Naive thymus-derived CD8-positive, alpha-beta T cell (primary cell): ENCODE measurements at places on chromosomes 6 and 20. TPM values are rescaled to one million over a fixed set of nuclear protein-coding genes. Genes with fewer than 3 reads are reported as not detected.
A peak's percentile ranks its signal among the peaks of the same experiment; 100 is the strongest.

VSTM2L gene
- total RNA-seq: not detected

DZANK1 gene
- total RNA-seq: 3.4 TPM

ID4 gene
- not detected for total RNA-seq

FOXA2 gene
- not detected for total RNA-seq

CTCFL gene
- total RNA-seq: not detected

PRSS35 gene
- total RNA-seq: not detected

TRIM38 gene
- 29.7 TPM for total RNA-seq

DLK2 gene
- total RNA-seq: 0.71 TPM

GRCh38 chr6:62393608-62394007 is 107.6 kb upstream of the KHDRBS2 start:
- H3K27me3 ChIP-seq: no peaks in the 10 kb centered on the region
- no peak overlapping the region for H3K27ac ChIP-seq
- H3K4me3 ChIP-seq: no peak overlapping the region
- no peak for DNase-seq

DNA sequence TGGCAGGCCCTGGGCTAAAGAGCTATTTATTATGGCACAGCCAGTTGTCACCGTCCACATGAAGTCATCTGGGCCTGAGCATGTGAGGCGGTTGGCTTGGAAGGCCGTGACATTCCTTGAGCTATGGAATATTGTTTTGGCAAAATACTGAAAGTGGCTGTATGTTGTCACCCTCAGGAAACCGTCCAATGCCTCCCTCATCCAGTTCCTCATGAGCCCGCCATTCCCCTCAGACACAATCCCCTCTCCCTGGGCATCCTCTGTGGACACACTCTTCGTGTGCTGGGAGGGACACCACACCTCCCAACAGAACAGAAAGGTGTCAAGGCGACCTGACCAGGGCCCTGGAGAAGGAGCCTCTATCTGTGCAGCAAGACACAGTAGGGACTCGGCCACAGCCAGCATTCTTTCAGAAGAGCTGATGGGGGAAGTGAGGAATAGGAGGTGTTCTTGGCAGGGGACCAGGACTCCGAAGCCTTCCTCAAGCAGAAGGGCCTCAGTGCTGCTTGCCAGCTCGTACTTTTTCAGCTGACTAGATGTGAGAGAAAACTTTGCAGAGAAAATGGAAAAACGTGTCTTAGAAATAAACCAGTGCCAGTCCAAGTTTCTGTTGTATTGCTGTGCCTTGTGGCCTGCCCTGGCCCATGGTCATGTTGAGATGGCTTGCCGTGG is 120.5 kb downstream of the SOD2 start:
- no peak overlapping the region for H3K27ac ChIP-seq
- peaks cover 13% of the 10 kb centered on the region for H3K27me3 ChIP-seq
- H3K36me3 ChIP-seq: no peaks in the 10 kb centered on the region
- H3K4me3 ChIP-seq: no peak overlapping the region
- DNase-seq: no peak
- no peaks in the 10 kb centered on the region for H3K4me1 ChIP-seq

DNA sequence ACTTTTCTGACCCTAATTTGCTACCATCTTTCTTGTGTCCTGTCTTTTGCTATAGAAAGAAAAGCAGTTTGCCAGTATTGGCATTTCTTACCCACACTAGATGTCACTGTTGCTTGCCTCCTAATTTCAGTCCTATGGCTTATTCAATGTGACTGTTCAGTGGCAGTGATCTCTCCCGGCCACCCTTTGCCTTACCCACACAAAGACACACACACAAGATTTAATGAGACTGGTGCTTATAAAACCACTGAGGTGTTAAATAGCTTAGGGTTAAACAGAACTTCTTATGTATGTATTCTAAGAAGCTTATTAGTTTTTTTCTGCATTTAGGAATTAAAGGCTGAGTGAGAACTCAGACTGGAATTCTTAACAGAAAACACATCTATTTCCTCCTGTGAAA is 233.6 kb upstream of the ASCC3 start:
- H3K4me3 ChIP-seq: no peak overlapping the region
- no peaks in the 10 kb centered on the region for H3K4me1 ChIP-seq
- no peak overlapping the region for H3K27ac ChIP-seq
- no peaks in the 10 kb centered on the region for H3K27me3 ChIP-seq
- no peak for DNase-seq

DNA sequence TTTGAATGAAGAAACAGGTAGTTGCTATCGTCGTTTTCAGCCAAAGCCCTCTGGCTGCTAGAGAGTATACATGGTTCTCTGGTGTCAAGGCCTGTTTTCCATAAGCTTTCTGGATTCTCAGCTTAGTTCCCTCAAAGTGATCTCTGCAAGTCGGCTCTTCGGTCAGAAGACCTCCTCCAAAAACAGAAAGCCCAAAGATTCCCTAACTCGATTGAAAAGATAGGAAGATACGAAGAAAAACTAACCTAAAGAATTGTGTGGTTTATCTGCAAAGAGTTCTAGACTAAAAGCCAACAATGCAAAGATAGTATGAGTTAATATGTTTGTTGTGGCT is 545 bp upstream of the ASCC3 start:
- H3K27ac ChIP-seq: peak overlapping the region; percentile 100
- no peaks in the 10 kb centered on the region for H3K36me3 ChIP-seq
- H3K4me3 ChIP-seq: peak overlapping the region; percentile 99
- no peak for DNase-seq

- peaks cover 11% of the 10 kb centered on the region for H3K36me3 ChIP-seq
- DNase-seq: no peak
- no peaks in the 10 kb centered on the region for H3K27me3 ChIP-seq
- H3K27ac ChIP-seq: no peak overlapping the region
- no peak overlapping the region for H3K4me3 ChIP-seq
- H3K4me1 ChIP-seq: no peaks in the 10 kb centered on the region
Observed at GRCh38 chr6:1821513-1822183, 211.9 kb downstream of the FOXC1 start.

- DNase-seq: no peak
- H3K4me1 ChIP-seq: no peaks in the 10 kb centered on the region
- H3K36me3 ChIP-seq: no peaks in the 10 kb centered on the region
Observed at GRCh38 chr20:19695081-19695480, 63.0 kb upstream of the RIN2 start.

DNA sequence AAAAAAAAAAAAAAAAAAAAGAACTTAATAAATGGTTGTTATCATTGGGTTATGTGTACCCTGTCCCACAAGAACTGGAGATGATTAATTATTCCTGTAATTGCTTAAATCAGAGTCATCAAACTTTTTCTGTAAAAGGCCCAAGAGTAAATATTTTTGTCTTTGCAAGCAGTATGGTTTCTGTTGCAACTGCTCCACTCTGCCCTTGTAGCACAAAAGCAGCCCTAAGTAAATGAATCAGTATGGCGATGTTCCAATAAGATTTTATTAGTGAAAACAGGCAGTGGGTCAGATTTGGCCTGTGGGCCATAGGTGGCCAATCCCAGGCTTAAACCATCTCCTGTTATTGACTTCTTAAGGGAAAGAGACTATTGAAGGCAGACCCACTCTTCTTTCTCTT is 252.7 kb downstream of the TSHZ2 start:
- H3K4me1 ChIP-seq: no peaks in the 10 kb centered on the region
- H3K4me3 ChIP-seq: no peak overlapping the region
- H3K27me3 ChIP-seq: peaks cover 19% of the 10 kb centered on the region
- H3K27ac ChIP-seq: no peak overlapping the region
- DNase-seq: no peak
- no peaks in the 10 kb centered on the region for H3K36me3 ChIP-seq

DNA sequence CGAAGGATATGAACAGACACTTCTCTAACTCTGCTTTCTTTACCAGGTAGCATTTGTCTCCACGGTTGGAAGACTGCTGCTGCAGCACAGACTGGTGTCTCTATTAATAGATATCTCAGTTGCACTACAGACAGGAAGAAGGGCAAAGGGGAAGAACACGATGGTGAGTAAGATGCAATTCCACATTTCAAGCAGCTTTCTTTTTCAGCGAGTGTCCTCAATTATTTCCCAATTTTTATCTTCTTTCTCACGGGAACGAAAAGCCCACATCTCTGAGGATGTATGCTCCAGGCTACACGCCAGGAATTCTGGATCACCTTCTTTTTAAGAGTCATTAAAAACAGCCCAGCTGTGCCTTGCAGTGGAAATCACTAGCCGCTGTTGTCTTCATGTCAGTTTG is 311.6 kb upstream of the ECI2 start:
- DNase-seq: no peak
- no peak overlapping the region for H3K4me3 ChIP-seq
- H3K27me3 ChIP-seq: peaks cover 11% of the 10 kb centered on the region
- no peaks in the 10 kb centered on the region for H3K4me1 ChIP-seq
- no peak overlapping the region for H3K27ac ChIP-seq

DNA sequence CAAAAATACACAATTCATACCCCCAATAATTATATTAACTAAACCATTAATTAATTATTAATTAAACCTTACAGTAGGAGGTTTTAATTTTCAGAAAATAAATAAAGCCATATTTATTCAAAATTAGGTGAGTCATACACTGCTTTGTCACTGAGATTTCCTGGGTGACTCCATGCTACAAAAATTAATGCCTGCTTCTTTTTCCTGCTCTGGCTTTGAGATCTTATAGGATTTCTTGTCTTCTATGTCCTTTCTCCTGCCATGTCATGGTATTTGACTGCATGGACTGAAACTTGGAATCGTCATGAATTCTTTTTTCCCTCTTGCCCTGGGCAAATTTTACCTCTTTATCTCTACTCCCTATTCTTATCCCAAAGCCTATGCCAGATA is 133.2 kb downstream of the PHACTR1 start:
- H3K4me3 ChIP-seq: no peak overlapping the region
- DNase-seq: no peak

GRCh38 chr6:150877928-150878327 is 12.4 kb downstream of the MTHFD1L start:
- no peaks in the 10 kb centered on the region for H3K27me3 ChIP-seq
- H3K27ac ChIP-seq: no peak overlapping the region
- no peak overlapping the region for H3K4me3 ChIP-seq

DNA sequence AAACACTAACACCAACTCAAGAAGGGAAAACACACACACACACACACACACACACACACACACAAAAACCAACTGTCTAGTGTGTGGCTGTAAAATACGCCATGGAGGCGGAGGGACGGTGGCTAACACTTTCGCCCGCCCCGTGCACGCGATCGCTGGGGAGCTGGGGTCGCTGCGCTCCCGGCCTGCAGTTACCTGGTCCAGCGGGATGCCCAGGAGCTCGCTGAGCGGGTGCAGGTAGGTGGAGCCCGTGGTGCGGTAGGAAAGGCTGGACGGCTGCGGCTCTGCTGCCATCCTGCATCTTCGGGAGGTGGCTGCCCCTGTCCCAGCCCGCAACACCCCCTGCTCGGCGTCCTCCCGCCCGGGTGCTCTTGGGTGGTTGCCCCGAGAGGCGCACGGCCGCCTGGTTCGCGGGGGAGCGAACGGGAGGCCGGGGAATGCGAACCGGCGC is 303 bp downstream of the MBOAT1 start:
- H3K27ac ChIP-seq: peak overlapping the region; percentile 94
- no peak for DNase-seq
- H3K27me3 ChIP-seq: no peaks in the 10 kb centered on the region
- no peaks in the 10 kb centered on the region for H3K36me3 ChIP-seq
- peak overlapping the region; percentile 83 for H3K4me3 ChIP-seq

GRCh38 chr6:159532155-159532554 is 160.9 kb downstream of the SOD2 start:
- no peaks in the 10 kb centered on the region for H3K4me1 ChIP-seq
- no peaks in the 10 kb centered on the region for H3K36me3 ChIP-seq
- peaks cover 14% of the 10 kb centered on the region for H3K27me3 ChIP-seq
- no peak overlapping the region for H3K4me3 ChIP-seq

DNA sequence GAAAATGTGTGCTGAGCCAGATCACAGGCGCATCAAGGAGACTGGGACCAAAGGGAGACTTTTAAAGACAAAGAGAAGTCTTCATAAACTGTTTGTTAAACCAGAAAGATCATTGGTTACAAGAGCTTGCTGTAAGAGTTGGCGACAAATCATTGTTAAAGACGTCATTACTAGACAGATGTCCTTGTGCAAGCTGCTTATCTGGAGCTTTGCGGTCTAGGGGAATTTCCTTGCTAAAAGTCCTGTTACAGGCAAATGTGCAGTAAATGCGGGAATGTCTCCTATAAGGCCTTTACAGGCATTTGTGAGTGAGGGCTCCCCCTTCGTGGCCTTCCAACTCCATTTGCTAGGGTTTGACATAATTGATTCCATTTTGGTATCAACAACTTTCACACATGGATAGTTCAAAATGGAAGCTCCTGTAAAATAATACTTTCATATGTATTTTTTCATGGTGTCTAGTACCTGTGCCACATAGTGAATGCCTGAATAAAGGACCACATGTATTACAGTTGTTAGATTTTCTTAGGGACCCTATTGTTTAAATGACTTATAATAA is 362.4 kb downstream of the UTRN start:
- DNase-seq: no peak
- peaks cover 14% of the 10 kb centered on the region for H3K36me3 ChIP-seq
- H3K4me1 ChIP-seq: peaks cover 43% of the 10 kb centered on the region
- no peak overlapping the region for H3K4me3 ChIP-seq

DNA sequence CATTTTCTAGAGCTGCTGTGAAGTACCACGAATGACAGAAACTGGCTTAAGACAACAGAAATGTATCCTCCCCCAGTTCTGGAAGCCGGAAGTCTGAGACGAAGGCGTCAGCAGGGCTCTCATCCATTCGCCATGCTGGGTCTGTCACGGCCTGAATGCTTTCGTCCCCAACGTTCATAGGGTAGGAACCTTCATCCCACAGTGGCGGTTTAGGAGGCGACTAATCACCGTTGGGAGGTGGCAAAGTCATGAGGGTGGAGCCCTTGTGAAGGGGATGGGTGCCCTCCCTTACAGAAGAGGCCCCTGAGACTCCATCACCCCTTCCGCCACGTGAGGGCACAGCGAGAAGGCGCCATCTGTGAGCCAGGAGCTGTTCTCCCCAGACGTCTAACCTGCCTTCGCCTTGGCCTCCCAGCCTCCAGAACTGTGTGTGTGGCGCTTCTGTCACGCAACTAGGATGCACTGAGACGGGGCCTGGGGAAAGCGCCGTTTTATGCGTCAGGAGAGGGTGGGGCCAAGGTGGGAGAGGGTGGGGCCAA is 250.3 kb downstream of the TTLL2 start:
- H3K36me3 ChIP-seq: peaks cover 5% of the 10 kb centered on the region
- H3K4me1 ChIP-seq: no peaks in the 10 kb centered on the region
- no peak overlapping the region for H3K27ac ChIP-seq
- H3K27me3 ChIP-seq: peaks cover 23% of the 10 kb centered on the region
- no peak for DNase-seq
- no peak overlapping the region for H3K4me3 ChIP-seq

- no peaks in the 10 kb centered on the region for H3K27me3 ChIP-seq
- no peak for DNase-seq
- no peaks in the 10 kb centered on the region for H3K36me3 ChIP-seq
- H3K27ac ChIP-seq: peak overlapping the region; percentile 88
Observed at GRCh38 chr20:34300809-34301586, 2.2 kb downstream of the AHCY start.

DNA sequence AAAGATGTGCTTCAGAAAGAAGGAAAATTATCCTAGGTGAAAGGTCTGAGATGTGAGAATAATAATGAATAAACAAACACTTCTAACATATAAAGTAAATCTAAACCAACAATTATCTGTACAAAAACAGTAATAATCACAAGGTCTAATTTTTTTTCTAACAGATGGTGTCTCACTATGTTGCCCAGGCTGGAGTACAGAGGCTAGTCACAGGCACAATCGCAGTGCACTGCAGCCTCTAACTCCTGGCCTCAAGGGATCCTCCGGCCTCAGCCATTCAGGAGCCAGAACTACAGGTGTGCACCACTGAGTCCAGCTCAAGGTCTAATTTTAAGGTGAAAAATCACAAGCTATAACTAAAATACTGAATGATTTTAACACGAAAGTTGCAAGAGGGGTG is 17.0 kb upstream of the ZC3H12D start:
- no peak overlapping the region for H3K4me3 ChIP-seq
- H3K4me1 ChIP-seq: peaks cover 23% of the 10 kb centered on the region
- no peak for DNase-seq
